ENCODE measurements at places on chromosomes 2 and 18.

DNA sequence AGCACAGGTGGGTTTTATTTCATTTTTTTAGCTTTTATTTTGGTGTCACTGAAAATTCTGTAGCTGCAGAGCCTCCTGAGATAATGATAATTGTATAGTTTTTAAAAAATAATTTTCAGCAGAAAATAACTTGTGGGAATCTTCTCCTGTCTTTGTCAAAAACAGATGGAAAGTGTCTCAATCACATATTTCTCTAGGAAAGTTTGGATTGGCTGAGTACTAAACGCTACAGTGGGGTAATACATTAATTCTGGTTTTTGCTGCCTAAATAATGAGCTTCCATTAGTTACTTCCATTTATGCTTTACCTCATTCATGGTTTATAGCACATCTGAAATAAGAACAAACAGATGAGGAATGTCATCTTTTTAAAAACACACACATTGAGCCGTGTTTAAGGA lies 2.2 kb downstream of the TWIST2 start:
- no peak for DNase-seq

DNA sequence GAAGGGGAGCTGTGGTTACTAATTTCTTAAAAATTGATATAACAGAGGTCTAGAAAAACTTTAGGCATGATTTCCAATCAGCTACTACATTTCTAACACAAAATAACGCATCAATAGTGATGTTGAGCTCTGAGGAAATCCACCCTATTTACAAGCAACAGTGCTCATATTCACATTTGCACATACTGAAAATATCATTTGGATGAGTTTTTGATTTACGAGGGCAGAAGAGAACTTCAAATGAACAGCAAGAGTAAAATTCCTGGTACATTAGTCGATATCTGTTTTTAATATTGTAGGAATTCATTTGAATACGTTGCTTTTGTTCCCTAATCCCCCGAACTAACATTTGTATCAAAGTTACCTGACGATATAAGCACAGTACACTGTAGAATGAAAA lies 761.0 kb upstream of the POU3F3 start:
- DNase-seq, result no peak

DNA sequence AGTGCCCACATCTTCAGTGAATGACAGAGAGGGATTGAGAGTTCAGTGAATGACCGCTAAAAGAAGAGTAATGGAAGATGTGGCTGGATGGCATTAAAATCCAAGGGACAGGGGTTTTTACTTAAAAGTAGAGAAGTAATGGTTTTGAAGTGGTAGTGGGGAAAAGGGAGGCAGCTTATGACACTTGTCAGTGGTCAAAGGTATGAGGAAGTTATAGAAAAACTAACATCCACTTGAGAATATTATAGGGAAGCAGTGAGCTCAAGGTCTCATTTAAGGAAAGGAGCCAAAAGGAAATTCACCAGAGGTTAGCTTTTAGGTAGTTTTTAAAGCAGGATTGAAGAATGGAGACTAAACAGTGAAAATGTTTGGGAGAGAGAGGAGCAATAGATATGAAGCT lies 24.3 kb downstream of the CDK15 start:
- no peak for DNase-seq

DNA sequence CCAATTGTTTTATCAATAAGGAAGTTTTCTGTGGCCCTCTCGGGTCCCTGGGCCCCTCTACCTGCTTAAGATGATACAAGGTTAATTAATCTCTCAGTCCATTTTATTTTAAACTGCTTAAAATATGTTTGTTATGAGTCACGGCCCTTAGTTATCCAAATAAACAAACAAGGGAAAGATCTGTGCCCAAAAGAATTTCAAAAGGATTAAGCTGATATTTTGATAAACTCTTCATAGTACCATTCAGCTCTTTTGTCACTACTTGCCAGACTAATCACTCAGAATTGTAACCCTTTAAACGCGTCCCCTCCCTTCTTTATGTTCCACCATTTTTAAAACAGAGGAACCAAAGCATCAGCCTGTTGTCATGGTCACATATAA lies 144.7 kb upstream of the STK17B start:
- no peak for DNase-seq

DNA sequence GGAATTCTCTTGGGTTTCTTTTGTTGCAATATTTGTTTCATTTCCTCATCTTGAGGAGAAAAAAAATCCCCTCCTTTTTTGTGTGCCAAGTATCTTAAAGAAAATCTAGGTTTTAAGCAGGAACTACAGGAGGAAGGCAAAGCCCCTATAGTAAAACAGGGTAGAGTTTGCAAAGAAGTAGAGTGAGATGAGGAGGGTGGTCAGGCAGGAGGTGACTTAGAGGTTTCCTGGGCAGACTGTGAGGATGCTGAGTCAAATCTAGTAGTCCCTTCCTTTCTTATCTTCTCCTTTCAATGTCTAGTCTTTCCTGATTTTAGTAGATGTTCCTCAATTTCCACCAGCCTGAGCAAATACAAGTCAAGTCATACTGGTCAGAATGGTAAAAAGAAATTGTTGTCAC lies 222.5 kb downstream of the PMAIP1 start:
- DNase-seq, result no peak

DNA sequence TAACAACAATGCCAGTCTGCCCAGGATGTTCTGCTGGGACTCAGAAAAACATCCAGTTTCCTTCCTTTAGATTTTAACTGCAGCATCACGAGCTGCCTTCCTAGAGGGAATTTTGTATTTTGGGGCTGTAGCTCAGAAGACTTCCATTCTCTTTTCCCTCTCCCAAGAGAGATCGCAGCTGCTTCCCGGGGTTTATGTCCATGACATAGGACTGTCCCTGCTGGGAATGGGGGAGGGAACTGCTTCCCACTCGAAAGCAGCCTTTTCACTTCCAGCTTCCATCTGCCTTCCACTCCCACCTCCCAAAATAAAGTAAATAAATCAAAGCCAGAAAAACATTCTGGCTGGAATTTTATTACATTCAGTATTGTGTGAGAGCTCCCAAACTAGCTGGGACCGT lies 52.4 kb downstream of the LIMS1 start:
- DNase-seq, result no peak

DNA sequence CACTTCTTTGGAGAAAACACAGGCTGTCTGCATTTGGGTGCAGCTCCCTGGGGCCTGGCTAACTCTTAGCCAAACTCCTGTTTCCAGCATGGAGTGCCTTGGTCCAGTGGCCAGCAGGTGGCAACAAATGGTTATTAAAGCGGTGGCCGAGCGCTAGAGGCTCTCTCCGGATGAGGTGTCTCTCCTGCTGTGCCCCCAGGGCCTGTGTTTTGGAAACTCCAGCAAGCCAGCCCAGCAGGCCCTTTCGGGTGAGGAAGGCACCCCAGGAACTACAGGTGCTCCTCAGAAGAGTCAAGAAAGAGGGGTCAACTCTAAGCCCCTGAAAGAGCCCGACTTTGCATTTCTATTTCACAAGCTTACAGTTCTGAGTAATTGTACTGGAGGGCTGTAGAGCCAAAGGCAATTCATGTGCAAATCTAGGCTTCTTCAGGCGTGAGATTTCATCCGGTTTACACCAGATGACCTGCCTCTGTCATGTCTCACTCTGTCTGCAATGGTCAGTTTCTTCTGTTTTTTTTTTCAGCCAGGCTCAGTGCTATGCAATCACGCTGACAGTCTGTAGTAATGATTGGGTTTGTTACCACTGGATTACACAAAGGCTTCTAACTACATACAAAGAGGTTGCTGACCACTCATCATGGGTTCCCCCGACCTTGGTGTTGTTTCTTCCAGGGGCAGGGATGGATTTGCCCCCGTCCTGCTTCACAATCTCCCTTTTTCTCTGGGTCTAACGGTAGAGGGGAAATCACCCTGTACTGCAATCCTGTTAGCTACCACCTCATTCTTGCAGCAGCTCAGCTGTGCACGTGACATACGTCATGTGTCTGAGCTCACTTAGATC lies 7.6 kb upstream of the CHRNA1 start:
- peak; percentile 10 for DNase-seq

- no peak for DNase-seq
Measured at GRCh38 chr2:23122681-23123215, 262.2 kb upstream of the KLHL29 start.

DNA sequence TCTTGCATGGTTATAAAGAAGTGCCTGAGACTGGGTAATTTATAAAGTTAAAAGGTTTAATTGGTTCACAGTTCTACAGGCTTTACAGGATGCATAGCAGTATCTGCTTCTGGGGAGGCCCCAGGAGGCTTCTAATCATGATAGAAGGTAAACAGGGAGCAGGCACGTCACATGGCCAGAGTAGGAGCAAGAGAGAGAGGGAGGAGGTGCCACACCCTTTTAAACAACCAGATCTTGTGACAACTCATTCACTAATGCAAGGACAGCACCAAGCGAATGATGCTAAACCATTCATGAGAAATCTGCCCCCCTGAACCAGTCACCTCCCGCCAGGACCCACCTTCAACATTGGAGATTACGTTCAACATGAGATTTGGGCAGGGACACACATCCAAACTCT lies 141.1 kb downstream of the EN1 start:
- no peak for DNase-seq

- no peak for DNase-seq
Measured at GRCh38 chr2:196131949-196132925, 39.1 kb downstream of the STK17B start.

GRCh38 chr2:224849264-224849663 lies 133.1 kb upstream of the CCDC195 start:
- no peak for DNase-seq

DNA sequence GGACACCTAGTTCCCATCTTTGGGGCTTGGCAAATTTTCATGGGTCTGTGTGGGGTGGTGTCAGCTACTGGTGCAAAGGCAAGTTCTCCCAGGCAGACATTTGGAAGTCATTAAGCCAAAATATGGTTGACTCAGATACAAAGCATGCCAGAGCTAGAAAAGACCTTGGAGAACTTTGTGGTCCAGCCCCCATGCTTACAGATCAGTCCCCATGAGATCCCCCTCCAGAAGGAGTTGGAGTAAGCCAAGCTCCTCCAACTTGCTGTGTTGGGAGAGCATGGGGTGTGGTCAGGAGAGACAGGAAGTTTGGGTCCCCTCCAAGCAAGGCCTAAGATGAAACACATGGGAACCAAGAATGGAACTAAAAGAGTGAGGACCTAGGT lies 224.5 kb downstream of the CYP26B1 start:
- no peak for DNase-seq
